ENCODE measurements at places on chromosomes 5 and 9.

DNA sequence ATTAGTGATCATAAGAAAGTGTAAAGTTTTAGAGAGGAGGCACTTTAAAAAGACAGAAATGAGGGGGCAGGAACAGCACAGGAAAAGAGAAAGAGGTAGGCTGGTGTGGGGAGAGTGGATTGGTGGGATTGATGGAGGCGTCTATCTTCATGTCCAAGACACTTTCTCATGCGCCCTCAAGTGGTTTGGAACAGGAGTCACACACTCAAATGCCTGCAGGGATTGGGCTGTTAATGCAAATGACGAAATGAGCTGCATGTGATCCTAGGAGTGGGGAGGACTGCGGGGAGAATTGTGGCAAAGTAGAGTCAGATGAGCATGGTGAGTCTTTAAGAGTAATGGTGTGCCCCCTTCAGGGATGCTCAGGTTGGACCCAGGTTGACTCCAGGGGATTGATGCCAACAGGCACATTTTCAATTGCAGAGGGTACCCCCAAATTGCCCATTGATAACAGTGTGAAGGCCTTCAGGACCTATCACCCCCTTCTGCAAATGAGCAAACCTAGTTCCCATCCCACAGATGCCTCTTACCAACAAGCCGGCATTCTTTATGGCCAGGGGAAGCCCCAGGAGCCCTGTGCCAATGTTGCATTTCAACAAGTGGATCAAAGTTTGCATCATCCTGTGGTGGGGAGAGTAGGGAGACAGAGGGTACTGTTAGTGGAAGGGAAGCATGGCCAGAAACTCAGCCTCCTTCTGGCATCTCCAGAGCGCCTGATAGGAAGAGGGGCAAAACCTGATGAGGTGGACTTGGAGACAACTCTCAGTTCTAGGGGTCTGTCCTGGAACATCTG, 5.3 kb downstream of the SLC36A3 start:
- DNase-seq = no peak

GRCh38 chr9:18149471-18150011, 324.4 kb upstream of the ADAMTSL1 start:
- no peak for DNase-seq

- DNase-seq = no peak
These were observed 156.4 kb downstream of the CWC27 start for GRCh38 chr5:64925123-64925522.

GRCh38 chr9:132406554-132407122, at the start of gene TTF1:
Gene TTF1, minus strand, starts transcription at chr9:132406840. Its CDS starts 4,019 bp downstream, at chr9:132402821.
- peak; percentile 93 for DNase-seq

DNA sequence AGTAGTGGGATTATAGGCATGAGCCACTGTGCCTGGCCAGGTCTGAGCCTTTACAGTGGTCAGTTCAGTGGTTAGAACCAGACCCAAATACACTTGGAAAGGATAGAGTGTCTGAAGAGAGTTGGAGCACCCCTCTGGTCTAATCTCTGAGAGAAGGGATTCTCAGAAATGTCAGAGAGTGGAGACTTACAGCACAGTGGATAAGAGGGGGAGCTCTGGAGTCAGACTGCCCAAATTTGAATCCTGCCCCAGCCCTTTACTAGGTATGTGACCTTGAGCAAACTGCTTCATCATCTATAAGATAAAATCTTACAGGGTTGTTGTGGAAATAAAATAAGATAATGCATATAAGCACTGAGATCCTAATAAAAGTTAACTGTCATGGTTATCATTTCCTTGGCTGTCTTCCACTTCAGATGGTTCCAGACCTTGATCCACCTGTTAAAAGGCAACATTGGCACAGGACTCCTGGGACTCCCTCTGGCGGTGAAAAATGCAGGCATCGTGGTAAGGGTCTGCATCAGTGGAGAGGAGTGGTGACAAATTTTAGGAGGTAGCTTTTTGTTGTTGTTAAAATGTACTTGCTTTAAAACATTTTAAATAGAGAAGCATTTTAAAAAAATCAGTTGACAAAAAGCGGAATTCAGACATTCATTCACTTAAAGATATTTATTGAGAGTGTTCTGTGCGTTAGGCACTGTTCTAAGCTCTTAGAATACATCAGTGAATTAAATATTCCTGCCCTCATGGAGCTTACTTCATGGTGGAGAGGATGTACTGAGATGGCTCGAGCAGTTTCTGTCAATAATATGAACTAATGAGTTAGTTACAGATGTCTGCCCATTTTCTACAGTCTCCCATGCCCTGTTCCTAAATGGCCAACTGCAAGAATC, 16.0 kb downstream of the SLC36A1 start:
- DNase-seq = no peak

DNA sequence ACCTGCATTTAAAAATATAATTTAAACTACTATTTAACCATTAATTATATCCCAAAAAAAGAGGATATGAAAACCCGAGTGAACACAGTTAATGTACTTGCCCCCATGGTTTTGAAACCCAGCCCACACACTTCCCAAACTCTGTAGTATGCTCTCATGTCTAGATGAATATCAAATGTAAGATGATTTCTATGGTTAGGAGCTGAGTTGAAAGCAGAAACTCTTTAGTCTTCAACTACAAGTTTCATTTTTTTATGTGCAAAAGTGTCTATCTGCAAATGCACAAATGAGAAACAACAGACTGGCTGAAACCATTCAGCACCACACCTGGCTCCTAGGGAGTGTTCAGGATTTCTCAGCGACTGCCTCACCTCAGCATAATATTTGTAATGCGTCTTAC, 183.3 kb downstream of the SEMA5A start:
- no peak for DNase-seq

GRCh38 chr9:109253637-109254284, 67.1 kb downstream of the EPB41L4B start:
- DNase-seq = no peak

DNA sequence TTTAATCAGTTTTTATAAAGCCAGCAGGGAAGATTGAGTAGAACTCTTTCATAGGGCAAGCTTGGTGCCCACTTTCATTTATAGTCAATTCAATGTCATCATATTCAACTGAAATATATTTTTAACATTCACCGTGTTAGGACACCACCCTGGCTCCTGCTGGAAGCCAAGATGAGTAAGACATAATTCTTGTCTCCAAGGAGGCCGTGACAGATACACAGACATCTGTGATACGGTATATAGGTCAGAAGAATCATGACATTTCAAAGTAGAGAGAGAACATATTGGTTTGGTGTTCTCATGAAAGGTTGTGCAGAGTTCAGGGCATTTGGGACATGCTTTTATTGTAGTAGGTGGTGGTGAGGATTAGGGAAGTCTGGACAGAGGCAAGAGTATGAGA, 120.1 kb downstream of the CMYA5 start:
- no peak for DNase-seq

DNA sequence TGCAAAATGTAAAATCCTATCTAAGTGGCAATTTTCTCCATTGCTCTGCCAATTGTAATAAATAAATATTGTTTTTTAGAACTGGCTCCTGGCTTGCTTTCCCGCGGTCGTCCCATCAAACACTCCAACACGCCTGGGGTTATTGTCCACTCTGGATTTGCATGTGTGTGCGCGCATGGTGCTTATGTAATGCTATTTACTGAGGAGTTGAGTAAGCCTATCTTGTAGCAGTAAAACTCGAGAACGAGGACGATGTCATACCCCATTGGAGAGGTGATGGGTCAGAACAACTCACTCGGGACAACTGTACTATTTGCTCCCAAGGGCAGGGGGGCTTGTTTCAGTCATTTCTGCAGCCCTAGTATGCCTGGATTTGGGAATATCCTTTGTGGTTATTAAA, 220.9 kb downstream of the PAX5 start:
- no peak for DNase-seq

GRCh38 chr5:173917788-173918786, 29.9 kb downstream of the CPEB4 start:
- no peak for DNase-seq

DNA sequence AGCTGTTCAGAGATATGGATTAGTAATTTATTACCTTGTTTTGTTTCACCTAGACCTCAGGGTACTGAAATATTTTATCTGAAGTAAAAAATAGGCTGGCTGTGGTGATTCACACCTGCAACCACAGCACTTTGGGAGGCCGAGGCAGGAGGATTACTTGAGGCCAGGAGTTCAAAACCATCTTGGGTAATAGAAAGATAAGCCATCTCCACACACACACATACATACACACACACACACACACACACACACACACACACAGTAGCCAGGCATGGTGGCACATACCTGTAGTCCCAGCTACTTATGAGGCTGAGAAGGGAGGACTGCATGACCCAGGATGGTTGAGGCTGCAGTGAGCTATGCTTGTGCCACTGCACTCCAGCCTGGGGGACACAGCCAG, 3.7 kb downstream of the ANXA2R start:
- DNase-seq = no peak

- no peak for DNase-seq
These were observed 614.7 kb downstream of the CSNK1G3 start for GRCh38 chr5:124126504-124127217.

GRCh38 chr5:3310541-3311261, 284.9 kb upstream of the IRX1 start:
- DNase-seq = no peak

GRCh38 chr5:5342784-5343183, 79.7 kb upstream of the ICE1 start:
- DNase-seq = no peak

DNA sequence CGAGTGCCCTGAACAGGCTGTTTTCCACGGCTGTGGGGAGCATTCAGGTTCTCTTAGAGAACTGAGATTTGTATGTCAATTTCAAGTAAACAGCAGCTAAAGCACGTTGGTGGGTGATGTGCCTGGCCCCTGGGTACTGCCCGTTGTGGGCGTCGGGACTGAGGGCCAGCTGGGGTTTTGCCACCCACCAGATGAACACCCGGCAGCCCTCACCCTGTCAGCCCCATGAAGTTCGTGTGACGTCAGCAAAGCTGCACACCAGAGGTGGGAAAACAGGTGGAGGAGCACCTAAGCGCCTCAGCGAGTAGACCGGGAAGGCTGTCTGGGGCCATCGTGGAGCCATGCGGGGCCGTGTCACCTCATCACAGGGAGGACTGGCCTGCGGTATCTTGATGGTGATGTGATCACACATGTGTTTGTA, 9.2 kb downstream of the CEP72 start:
- DNase-seq = no peak

GRCh38 chr5:56012281-56012963, 17.7 kb upstream of the IL6ST start:
- peak; percentile 12 for DNase-seq

DNA sequence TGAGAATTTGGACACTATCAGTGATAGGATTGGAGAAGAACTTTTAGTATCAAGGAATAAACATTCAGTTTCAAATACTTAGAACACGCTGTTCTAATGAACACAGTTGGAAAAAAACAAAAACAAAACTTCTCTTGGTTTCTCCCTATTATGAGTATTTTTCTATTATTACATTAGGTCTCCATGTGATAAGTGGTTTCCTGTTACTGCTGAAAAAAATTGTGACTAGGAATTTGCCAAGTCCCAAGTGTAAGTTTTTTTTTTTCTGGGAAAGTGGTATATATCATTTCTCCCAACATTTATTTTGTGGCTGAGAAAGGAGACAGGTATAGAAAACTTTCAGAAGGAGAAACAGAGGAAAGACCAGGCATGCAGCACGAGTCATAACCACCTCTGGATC, 41.1 kb downstream of the PCSK1 start:
- no peak for DNase-seq

- no peak for DNase-seq
These were observed 100.7 kb downstream of the NLN start for GRCh38 chr5:65822710-65823109.

DNA sequence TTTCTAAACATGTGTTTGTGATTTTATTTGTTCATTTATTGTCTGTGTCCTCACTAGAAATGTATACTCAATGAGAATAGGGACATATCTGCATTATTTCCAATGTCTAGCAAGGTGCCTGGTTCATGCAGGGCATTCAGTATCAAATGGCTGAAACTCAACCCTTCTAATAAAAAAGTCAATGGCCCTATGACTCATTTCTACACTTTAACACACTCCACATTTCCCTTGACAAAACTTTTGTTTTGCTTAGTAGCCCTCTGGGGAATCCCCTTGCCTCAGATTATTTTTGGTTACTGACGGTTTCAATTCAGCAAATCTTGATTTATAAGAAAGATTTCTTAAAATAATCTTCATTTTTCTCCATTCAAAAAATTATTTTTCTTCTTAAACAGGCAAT, 206.0 kb upstream of the DMRTA1 start:
- DNase-seq = no peak

DNA sequence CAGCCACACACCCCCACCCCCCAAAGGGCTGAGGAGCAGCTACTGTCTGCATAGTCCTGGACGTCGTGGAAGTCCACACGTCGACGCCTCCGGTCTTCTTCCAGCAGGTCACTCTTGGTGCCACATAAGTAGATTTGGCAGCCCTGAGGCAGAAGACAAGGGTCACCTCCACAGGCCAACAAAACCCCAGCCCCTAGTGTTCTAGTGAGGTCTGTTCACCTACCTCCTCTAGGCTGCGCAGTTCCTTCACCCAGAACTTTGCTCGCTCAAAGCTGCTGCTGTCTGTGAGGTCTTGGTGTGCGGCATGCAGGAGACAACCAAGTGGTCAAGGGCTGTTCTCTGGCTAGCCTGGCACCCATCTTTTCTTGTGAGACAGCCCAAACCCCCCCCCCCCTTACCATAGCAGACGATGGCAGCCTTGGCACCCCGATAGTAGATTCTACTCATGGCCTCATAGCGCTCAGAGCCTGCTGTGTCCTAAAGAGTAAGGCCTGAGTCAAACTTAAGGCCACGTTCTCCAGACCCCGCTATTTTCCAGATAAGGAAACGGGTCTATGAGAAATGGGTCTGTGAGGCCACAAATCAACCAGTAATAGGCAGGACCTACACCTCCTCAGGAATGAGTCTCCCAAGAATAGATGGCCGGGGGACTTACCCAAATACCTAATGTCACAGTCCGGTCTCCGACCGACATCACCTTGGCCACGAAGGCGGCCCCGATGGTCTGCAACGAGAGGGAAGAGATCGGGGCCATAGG, 987 bp downstream of the RAB24 start:
- no peak for DNase-seq

DNA sequence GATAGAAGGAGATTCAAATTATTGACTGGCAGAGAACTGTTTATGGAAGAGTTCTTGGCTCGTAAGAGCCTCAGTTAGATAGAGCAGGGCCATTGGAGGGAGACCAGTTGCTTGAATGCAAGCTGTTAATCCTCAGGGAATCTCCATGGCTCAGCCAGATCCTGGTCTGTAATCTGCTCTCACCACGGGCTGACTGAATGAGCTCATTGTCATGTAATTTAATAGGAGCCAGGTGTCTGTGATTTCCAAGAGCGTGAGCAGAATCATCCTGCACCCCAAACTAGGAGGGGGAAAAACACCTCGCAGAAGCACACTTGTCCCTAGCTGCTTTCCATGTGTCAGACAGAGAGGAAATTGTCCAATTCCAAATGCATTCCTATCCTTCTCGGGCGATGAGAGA, 19.1 kb upstream of the KCNMB1 start:
- DNase-seq = no peak

Measured in T-helper 2 cell (primary cell).